ENCODE measurements at places on chromosomes 11 and 22.

GRCh38 chr11:134358856-134359490 is 27.2 kb downstream of the GLB1L2 start:
- DNase-seq, result no peak

DNA sequence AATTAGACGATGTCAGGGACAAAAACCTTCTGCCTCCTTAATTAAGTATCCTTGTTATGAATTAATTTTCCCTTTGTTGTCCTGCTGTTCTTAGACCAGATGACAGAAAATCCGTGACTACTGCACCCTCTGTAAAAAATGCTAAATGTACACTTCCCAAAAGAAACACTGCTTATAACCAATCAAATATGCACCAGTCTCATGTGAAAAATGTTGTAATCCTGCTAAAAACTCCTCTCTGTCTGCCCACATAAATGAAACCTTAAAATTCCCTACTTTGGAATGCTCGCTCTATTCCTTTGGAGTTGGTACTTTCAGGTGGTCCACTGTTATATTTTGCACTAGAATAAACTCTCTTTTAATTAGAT is 366.8 kb upstream of the CCDC179 start:
- no peak for DNase-seq

- DNase-seq, result no peak
These were observed 9.4 kb downstream of the PARVA start for GRCh38 chr11:12386745-12387144.

DNA sequence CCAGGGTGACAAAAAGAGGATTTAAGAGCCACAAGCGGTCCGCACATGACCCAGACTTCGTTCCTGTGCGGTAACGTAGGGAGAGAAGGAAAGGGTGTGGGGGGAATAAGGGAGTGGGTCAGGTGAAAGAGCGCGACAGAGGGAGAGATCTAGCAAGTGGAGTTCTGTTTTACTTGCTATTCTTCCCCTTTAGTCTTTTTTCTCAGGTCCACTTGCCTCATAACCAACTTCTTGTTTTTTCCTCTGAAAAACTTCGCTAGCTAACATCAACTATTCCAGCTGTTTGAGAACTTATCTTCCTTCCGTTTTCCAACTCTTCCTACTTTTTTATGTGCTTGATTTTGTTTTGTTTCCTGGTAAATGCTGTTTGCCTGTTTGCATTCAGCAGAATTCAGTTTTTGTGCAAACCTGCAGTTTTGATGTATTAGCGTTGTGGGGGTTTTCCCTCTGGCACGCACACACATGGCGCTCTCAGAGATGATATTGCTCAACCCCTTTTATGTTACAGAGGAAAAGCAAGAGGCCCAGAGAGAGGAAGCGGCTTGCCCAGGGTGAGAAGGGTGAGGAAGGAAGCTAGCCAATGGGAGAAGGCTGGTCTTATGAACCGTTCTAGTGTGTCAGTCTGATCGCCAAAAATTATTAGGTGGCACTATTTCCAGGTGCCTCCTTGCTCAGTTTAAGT is 592 bp upstream of the CTSC start:
- no peak for DNase-seq

- DNase-seq, result no peak
These were observed 12.9 kb upstream of the CDKN1C start for GRCh38 chr11:2898366-2899079.

GRCh38 chr11:36394056-36394455 is 98.0 kb downstream of the PRR5L start:
- no peak for DNase-seq

- DNase-seq, result no peak
These were observed 121.6 kb downstream of the BUD13 start for GRCh38 chr11:116651098-116651736.

DNA sequence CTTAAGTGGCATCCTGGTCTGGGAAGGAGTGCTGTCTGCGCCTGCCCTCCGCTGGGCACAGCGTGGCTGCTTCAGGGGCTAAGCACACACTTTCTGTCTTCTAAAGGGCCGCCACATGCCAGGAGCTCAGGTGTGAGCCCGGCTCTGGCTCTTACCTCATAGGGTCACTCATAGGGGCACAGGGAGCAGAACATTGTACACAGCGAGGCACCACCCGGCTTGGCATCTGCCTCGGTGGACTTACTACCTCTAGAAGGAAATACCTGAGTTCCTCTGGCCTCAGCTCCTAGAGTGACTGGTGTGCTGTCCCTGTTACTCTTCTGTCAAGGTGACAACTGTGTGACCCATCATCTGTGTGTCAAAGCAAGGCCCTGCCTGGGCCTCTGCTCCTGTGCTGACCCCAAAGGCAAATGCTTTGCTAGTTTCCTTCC is 13.4 kb downstream of the NEAT1 start:
- DNase-seq, result no peak

GRCh38 chr11:110296226-110297075 is at the start of gene RDX:
Gene RDX (minus strand): TSS chr11:110296614. CDS start chr11:110279692, 16,922 bp downstream.
- DNase-seq, result peak; percentile 90

DNA sequence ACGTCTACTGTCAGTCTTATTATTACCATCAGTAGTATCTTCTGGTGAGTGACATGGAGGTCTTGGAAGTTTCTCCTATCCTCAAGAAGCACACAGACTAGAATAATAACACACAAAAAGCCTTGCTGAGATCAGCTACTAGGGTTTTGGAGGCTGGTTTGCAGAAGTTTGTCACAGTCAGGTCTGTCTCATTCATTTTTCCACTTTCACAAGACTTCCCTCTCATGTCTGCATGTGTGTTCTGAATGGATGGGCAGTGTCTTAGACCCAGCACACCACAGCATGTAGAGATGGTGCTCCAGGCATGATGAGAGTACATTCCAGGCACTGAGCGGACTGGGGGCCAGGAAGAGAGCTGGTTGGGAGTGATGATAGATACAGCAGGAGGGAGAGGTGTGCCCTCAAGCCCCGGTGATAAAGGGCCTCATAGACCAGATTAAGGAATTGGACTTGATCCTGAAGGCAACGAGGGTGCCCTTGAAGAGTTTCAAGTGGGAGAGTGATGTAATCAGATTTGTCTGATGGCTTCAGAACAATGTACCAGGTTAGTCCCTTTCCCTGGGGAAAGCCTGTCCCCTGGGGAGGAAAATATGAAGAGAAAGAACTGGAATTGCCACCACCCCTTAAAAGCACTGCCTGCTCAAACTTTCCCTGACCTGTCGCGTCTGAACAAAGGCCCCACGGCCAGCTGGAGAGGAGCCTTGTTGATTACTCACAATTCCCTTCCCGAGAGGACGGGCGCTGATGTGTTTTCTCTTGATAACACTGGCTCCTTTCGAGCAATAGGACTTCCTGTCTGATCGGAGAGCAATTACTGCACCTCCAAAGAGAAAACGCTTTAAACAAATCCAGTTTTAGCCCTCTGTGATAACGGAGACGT is 45.1 kb upstream of the LMO2 start:
- peak; percentile 50 for DNase-seq

DNA sequence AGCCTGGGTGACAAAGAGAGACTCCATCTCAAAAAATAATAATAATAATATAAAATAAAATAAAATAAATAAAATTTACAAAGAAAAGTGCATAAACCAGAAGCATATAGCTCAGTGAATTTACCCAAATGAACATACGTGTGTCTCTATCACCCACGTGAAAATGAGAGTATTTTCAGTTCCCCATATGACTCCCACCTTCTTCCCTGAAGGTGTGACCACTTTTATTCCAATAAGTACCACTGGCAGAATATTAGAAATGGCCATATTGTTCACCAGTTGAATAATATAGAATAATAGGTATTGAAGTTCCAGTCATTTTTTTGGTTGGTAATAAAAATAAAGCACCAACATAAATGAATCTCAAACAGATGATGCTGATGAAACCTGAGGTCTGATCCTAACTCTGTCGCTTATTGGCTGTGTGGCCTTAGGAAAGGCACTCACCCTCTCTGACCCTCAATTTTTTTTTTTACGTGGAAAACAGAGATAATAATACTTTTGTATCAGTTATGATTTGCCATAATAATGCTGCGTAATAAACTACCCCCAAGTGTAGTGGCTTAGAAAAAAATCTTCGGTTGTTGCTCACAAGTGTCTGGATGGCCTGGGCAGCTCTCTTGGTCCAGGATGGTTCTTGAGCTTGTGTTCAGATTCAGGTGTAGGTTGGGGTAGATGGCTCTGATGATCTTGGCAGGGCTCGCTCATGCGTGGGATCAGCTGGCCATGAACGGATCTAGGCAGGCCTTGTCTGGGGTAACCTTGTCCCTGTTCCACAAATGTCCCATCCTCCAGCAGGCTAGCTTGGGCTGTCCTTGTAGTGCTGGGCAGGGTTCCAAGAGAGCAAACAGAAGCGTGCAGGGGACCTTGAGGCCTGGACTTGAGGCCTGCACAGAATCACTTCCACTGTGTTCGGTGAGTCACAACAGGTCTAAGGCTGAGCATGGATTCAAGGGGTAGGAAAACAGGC is 88.1 kb downstream of the MYO18B start:
- DNase-seq, result no peak

DNA sequence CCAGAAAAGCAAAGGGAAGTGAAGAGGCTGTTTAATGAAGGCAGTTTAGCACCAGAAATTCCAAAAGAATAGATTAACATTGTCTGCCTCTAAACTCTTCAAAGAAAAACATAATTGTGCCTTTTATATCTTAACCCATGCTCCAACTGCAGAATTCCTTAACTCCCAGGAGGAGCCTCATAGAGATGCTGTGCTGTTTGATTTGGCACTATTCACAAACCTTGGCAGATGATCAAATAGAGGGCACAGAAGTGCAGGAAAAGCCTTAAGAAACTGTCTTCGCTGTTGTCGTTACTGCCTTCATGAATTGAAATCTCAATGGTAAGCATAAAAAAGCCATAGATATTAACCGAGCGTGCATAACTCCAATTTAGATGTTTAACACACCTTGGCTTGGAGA is 124.1 kb upstream of the MPPED2 start:
- DNase-seq, result peak; percentile 8

GRCh38 chr22:20968281-20968977 is 1.4 kb downstream of the AIFM3 start:
- DNase-seq, result no peak

DNA sequence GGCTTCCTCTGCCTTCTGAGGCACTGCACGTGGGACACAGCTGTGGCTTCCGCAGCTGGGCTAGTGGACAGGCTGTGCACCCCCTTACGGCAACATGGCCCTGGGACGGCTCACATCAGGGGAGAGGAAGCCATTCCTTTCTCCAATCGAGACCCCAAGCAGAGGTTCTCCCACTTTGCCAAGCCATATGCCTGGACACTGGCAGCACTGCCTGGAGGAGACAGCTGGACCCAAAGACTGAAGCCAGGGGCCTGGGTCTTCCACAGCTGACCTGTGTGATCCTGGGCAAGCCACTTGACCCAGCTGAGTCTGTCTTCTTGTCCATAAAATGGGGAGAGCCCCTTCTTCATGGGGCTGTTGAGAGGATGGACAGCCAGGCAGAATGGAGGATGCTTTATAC is 65.4 kb downstream of the SHISAL1 start:
- no peak for DNase-seq

- DNase-seq, result peak; percentile 33
These were observed 14.0 kb upstream of the KCTD14 start for GRCh38 chr11:78037056-78037455.

DNA sequence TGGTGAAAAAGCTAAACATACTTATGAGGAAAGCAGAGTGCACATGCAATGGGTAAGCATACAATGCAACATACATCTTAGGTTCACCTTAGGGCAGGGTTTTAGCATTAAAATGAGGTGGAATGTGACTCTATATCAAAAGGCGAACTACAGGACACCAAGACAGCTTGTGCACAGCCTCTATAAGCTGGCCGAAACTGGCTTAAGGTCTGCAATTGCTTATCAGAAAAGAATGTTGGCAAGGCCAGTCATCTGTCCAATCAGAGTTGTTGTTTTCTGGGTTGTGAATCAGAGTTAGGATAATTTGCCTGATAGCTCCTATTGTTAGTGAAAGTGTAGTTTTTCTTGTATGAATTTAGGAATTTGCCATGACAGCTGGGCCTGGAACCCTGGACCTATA is 76.5 kb downstream of the LRRC4C start:
- no peak for DNase-seq

DNA sequence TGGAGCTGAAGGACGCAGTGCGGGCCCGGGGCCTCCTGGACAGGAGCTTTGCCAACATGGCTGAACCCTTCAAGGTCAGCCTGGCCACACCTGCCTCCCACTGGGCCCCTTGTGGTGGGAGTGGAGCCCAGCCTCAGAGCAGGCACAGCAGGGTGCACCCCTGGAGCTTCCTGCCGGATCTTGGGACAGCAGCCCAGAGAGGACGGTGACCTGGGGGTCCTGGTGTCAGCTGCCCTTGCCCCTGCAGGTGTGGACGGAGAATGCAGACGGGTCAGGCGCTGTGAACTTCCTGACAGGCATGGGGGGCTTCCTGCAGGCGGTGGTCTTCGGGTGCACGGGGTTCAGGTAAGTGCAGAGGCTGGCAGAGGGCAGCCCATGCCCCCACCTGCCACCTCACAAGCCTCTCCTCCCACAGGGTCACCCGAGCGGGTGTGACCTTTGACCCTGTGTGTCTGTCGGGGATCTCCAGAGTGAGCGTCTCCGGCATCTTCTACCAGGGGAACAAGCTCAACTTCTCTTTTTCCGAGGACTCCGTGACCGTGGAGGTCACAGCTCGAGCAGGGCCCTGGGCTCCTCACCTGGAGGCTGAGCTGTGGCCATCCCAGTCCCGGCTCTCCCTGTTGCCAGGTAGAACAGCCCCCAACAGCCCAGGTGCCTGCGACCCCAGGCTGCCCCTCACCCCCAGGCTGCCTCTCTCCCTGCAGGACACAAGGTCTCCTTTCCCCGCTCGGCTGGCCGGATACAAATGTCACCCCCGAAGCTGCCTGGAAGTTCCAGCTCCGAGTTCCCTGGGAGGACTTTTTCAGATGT is 5.1 kb downstream of the PGGHG start:
- DNase-seq, result no peak

- no peak for DNase-seq
These were observed 20.4 kb downstream of the CCDC81 start for GRCh38 chr11:86395061-86395551.

DNA sequence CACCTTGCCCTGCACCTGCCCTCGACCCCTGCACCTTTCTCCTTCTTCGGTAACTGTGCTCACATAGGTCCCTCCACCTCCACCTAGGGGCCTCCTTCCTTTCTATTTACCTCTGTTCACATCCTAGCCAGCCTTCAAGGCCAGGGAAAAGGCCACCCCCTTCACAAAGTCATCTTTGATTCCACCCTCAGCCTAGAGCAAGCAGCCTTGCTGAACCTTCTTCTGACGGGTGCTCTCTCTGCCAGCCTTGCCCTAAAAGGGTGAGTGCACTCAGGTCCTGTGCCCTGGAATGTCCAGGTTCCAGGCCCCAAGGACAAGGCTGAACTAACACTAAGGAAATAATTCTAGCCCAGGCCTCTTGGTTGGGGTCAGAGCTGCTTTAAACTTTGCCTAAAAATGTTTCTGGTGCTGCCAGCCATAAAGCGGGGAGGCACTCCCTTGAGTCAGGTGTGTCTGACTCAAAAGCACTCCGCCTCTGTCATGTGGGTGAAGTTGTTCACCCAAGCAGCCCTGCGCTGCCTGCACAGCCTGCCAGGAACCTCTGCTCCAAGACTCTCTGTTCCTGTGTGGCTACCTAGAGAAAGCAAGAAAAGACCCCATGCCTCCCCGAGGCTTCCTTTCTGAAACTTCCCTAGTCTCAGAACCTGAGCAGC is 9.2 kb upstream of the FAM83F start:
- DNase-seq, result no peak

Data from DMS79 treated with DMSO at 0.1 percent for 48 hours (cell line).